ENCODE measurements at places on chromosomes 1 and 21.

DNA sequence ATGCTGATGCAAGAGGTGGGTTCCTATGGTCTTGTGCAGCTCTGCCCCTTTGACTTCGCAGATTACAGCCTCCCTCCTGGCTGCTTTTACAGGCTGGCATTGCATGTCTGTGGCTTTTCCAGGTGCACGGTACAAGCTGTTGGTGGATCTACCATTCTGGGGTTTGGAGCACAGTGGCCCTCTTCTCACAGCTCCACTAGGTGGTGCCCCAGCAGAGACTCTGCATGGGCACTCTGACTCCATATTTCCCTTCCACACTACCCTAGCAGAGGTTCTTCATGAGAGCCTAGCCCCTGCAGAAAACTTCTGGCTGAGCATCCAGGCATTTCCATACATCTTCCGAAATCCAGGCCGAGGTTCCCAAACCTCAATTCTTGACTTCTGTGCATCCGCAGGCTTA, 989.0 kb downstream of the PLA2G4A start:
- DNase-seq, result no peak

DNA sequence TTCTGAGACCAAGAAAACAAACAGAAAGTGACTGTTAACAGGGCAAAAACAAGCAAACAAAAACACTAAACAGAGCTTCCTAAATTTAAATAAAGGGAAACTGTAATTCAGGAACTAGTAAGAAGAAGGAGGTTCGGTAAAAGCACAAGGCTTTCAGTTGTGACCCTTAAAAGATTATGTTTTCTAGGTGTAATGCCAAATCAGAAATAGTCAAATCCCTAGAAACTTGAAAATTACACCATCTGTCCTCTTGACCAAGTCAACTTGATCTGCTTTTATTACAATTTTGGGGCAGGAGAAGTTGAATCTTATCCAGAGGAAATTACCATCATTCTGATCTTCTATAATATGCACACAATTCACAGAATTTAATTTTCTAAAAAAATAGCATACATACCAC, 754.0 kb upstream of the ADGRL4 start:
- no peak for DNase-seq

DNA sequence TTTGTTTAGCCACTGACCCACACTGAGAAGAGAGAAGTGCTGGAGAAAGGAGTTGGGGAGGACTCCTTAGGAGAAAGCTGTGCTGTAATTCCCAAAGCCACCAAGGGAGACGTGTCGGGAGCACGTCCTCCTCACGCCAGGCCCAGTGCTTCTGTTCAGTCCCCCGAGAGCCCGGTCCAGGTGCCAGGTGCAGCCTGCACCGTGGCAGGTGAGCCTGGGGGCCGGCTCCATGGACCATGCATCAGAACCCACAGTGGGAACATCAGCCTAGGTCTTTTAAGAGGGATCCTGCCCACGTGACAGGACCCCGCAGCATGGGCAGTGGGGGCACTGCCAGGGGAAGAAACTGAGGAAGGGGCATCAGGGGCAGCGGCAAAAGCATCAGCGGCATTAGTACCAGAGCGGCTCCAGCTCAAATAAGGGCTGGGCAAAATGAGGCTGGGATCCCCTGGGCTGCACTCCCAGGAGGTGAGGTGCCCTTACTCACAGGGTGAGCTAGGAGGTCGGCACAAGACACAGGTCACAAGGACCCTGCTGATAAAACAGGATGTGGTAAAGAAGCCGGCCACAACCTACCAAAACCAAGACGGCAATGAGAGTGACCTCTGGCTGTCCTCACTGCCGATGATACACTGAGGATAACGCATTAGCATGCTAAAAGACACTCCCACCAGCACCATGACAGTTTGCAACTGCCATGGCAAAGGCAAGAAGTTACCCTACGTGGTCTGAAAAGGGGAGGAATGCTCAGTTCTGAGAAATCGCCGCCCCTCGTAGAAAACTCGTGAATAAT, 24.6 kb upstream of the PRDM15 start:
- DNase-seq, result no peak

DNA sequence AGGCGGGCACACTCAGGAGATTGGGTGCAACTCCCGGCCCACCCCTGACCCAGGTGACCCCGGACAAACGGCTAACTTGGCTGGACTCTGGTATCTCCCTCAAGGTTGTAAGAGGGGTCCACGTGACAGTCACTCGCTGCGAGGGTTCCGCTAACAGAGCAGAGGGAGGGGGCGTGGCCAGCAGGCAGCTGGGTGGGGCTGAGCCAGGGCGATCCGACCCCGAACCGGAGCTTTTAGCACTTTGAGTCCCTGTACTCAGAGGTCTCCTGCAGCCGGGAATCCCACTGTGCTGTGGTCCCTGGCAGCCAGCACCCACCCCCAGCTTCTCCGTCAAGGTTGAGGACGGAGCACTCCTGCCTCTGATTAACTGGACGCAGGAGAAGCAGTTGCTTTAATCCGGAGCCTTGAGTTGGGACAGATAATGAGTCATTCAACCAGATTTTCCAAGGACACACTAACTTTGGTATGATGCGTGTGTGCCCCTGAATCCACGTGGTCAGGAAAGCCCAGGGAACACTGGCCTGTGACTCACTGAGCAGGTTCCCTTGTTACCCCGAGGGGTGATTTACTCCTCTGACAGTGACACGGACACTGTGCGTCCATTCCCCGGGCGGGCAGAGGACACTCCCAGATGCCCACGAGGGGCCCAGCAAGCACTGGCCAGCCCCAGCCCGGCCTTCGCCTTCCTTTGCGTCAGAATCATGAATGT, 16.8 kb downstream of the TRPM2 start:
- peak; percentile 73 for DNase-seq

- DNase-seq, result no peak
Measured at GRCh38 chr21:17488620-17489019, 24.2 kb upstream of the CXADR start.

DNA sequence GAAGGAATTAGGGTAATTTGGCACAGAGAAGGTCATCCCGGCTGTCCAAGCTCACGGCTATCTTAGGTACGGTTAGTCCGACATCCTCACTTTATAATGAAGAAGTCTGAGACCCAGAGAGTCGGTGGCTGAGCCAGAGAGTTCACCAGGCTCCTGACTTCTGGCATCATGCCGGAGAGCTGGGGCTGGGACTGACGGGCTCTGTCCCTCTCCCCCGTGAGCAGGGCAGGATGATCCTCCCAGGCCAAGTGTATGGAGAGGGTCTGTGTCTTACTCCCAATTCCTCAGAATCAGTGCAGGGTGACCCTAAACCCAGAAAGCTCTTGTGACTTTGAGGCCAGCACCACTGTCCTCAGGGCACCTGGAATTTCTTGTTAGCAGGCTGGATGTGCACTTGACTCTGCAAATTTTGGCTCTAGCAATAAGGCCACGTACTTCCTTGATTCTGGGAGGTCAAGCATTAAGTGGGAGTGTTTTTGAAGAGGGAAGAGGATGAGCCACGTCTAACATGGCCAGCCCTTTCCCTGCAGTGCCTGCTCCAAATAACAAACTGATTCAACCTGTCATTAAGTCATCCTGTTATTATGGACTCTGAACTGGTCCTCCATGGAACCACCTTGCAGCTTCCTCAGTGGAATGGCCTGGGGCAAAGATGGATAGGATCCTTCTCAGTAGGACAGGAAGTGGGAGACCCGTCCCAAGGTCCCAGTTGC, 20.8 kb upstream of the BTG2 start:
- DNase-seq, result no peak

- no peak for DNase-seq
Measured at GRCh38 chr1:229562686-229563085, 4.2 kb upstream of the ABCB10 start.

DNA sequence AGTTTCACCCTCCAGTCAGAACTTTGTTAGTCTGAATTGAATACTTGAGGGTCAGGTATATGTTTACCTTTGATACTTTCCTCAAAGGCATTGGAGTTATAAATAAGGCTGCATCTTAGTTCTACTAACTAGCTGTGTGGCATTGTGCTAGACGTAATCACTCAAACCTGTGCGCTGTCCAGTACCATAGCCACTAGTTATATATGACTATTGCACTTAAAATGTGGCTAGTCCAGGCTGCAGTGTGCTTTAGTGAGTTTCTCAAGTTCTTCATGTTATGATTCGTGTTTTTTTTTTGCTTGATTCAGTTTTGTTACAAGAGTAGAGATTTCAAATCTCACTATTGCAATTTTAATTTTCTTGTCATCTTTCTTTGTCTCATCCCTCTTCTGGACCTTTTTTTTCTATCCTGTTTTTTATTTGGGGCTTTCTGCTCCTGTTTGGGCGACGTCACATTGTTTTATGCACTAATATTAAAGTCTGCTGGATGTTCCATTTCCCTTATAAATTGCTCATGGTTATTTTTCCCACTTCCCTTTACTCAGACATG, 5.7 kb downstream of the MAN1A2 start:
- DNase-seq, result no peak
